NCI-H82 (cell line): ENCODE measurements at places on chromosomes 2 and 18.

- DNase-seq = peak; percentile 93
Observed at GRCh38 chr2:24123195-24123921, at the start of the genes FAM228B and PFN4. Gene FAM228B (plus strand): TSS chr2:24123469. CDS start chr2:24124362, 893 bp downstream. Gene PFN4 (minus strand): TSS chr2:24123334. CDS start chr2:24122535, 799 bp downstream.

GRCh38 chr18:50819027-50819727, 639 bp downstream of the MRO start:
- DNase-seq = peak; percentile 54

- no peak for DNase-seq
Observed at GRCh38 chr2:207205173-207205957, 39.6 kb upstream of the KLF7 start.

GRCh38 chr2:193895226-193895625, 1700.5 kb upstream of the TMEFF2 start:
- DNase-seq = no peak

DNA sequence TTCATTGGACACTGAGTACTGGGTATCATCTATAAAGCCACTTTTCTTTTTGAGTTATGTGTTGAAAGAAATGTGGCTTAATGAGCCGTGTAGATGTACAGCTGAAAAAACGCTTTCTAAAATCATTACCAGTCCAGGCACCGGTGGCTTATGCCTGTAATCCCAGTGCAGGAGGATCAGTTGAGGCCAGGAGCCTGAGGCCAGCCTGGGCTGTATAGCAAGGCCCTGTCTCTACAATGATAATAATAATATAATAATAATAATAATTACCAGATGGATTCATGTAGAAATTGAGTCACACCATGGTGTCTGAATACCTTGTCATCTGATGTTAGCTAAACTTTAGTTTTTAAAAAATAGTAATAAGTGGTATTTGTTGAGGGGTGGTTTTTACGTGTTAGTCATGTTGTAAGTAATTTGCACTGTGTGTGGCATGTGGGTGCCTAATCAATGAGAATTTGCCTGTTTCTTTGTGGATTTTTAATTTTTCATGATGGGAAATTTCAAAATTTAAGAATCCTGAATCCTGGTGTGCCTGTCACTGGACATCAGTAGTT, 30.1 kb downstream of the NCK2 start:
- no peak for DNase-seq

GRCh38 chr2:218344090-218344754, 12.4 kb upstream of the CATIP start:
- DNase-seq = no peak

DNA sequence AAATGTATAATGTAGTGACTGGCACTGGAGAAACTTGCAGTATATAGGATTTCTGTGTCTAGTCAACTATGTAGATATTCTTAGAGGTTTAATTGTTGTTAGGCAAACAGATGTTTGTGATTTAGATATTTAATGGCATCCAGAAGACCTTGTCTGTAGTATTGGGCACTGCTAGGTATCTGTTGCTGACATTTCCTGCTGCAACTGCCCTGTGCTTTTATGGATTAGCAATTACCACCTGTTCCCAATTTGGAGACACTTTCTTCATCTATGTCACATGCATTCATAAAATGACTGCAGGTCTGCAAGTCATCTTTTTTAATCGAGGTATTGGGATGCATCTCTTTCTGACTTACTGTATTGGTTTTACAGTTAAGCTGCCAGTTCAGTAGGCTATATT, 71.3 kb downstream of the ITGA4 start:
- no peak for DNase-seq

GRCh38 chr2:97992836-97993825, 2.6 kb downstream of the TMEM131 start:
- peak; percentile 14 for DNase-seq

- peak; percentile 95 for DNase-seq
Observed at GRCh38 chr2:96536445-96537065, at the start of gene ARID5A. Gene ARID5A (plus strand): TSS chr2:96536752. CDS start chr2:96536827, 75 bp downstream.

DNA sequence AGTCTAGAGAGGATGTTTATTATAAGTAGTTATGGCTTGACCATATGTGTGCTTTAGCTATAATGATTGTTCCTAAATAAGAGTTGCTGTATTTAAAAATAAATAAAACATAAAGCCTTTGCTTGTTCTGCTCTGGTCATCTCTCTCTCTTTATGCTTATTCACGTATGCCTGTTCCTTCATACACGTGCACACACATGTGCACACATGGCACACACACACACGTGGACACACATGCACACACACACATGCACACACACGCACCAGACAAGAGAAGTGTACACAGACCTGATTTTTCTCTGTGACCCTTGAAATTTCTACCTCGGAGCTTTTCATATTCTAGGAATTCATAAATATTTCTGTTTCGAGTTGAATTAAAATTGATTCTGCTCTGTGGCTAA, 658.2 kb upstream of the SALL3 start:
- no peak for DNase-seq

- no peak for DNase-seq
Observed at GRCh38 chr18:55932675-55933074, 344.7 kb upstream of the TCF4 start.

DNA sequence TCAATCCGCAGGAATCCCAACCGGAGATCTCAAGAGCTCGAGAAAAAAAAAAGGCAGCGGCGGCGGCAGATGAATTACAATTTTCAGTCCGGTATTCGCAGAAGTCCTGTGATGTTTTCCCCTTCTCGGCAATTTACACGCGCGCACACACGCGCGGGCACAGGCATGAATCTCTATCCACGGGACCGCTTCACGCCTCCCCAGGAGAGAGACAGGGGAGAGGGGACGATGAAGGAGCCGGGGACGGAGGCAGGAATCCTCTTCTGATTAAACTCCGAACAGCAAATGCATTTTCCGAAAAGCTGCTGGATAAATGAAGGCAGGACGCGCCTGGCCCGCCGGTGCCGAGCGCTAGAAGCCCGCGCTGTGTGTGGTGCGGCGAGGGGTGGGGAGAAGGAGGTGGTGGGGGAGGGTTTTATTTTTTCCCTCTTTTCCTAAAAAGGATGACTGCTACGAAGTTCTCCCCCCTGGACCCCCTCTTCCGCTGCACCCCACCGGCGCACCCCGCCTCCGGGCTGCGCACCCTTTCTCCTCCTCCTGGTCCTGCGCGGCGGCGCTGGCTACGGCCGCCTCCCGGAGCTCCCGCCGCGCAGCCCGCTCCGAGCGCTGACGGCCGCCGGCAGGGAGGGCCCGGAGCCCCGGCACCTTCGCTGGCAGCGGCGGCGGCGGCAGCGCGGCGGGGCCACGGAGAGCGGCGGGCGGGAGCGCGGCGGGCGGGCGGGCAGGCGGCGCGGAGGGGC, at the start of gene BCL2:
Gene BCL2 (minus strand): TSS at position 387 of the 740 bp plus-strand sequence.
- peak; percentile 50 for DNase-seq

DNA sequence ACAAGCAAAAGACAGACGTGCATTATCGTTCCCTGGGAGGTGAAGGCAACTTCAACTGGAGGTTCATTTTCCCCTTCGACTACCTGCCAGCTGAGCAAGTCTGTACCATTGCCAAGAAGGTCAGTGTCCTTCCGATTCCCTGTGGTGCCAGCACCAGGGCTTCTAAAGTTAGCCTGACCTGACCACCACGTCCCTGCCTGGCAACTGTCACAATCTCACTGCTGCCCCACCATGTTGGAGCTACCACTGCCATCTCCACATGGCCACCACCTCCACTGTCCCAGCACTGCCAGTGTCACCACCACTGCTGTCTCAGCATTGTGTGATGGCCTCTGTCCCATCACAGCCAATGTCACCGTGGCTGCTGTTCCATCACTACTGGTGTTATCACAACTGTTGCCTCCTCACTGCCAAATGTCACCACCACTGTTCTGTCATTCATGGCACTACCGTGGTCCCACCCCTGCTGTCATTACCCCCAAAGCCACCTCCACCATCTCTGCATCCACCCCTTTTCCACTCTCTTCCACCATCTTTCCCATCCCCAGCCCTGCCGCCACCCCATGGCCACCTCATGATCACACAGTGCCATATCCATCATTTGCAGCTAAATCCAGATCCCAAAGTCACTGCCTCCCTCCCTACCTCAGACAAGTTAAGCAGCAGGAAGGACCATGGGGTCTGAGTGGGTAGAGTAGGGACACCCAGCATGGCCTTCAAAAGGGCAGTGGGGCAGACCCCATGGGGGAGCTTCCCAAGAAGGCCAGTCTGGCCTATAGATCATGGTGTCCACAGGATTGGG, 216.5 kb downstream of the DYSF start:
- DNase-seq = no peak

DNA sequence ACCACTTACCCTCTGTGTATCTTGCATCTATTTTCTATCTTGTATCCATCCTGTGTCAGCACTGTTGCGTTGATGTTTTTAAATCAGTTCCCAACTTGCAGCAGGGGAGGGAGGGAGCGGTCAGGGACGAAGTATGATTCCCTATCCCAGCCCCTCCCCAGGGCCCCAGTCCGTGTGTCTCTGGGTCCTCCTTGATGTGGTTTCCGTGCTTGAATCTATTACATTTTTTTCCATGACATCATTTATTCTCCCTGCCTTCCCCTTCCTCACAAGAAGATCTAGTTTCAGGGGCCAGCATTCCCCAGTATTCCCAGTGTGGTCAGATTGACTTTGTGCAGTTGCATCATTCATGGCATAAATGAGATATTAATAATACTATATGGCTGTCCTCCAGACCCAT, 479.3 kb downstream of the PTPRM start:
- no peak for DNase-seq

DNA sequence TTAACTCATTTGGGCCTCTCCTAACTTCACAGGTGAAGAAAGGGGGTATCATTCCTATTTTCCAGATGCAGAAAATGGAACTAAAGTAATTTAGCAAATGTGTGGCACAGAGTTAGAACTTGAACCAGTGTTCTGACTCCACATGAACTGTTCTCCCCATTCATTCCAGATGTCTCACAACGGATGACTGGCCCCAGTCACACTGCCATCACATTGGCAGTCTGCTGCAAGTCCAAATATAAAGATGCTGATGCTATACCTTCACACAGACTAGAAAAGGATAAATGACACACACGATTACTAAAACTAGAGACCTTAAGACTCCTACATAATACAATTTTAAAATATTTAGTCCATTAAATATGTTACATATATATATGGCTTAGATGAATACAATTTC, 195.7 kb downstream of the NBAS start:
- DNase-seq = no peak

DNA sequence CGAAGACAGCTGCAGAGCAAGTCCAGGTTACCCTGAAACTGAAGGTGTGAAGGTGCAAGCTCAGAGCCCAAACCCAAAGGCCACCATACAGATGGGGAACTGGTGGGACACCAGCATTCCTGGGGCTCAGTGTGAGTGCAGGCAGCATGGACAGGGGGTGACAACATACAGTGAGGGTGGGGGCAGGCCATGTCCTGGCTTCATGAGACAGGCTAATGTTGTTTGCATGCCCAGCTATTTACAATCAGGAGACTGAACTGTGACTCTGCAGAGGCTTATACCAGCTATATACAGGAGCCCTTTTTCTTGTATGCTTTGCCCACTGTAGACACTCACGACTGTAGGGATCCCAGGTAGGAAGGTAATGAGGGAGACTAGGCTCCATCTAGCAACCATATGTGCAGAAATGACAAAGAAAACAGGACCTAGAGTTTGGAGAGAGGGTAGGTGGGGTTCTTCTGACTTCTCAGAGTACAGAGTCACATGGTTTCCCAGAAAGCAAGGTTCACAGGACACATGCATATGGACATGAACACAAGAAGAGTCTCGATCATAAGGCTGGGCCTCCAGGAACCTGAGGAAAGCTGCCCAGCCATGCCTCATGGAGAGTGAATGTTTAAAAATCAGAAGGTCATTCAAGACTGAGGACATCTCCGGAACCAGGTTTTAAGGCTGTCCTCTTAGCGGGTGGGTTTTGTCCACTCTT, 26.4 kb downstream of the SIX3 start:
- DNase-seq = no peak

DNA sequence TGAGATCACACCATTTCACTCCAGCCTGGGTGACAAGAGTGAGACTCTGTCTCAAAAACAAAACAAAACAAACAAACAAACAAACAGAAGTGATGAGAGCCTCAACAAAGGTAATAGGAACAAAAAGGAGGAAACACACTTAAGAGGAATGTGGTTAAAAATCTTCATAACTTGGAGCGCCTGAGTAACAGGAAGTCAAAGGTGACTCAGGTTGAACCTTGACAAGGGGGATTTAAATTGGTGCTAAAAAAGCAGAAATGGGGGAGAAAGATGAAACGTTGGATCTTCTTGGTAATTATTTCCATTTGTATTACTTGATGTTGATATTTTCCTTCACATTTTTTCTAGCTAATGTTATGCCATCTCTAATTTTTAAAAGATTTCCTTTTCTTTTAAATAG, 318.5 kb upstream of the TCF4 start:
- no peak for DNase-seq

DNA sequence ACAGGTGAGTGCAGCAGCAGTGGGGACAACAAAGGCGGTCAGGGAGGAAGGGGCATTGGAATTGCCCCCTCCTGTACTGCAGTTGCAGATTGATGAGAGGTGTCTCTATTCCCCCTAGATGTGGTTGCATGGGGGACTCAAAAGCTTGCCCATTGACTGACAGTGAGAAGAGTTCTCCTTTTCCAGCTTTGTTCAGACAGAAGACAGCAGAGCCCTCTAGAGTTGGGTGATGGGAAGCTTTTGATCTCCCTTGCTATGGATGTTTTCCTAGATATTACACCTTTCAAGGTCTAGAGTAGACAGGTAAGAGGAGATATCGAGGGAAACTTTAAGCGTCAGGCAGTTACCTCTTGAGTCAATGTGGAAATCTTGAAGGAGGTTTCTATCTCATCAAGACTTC, 2.9 kb downstream of the PROKR1 start:
- DNase-seq = peak; percentile 43

- no peak for DNase-seq
Observed at GRCh38 chr18:46054956-46055837, 16.9 kb downstream of the PSTPIP2 start.

DNA sequence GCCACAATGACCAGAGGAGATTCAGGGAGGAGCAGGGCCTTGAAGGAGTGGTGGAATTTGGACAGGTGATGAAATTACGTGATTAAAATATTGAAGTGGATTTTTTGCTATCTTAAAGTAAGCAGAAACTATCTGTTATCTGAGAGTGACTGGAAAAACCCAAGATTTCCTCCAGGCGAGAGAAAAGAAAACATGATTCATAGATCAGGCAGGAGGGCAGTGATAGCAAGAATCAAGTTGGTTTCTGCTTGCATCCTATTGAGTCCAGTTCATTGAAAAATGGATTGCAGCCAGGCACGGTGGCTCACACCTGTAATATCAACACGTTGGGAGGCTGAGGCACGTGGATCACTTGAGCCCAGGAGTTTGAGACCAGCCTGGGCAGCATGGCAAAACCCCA, 127.8 kb downstream of the NXPH2 start:
- no peak for DNase-seq
